ENCODE measurements at places on chromosomes 16 and 17.
A peak's percentile ranks its signal among the peaks of the same experiment; 100 is the strongest.

- peak; percentile 61 for DNase-seq
Measured at GRCh38 chr16:15607700-15608396, 35.1 kb downstream of the MARF1 start.

- peak; percentile 24 for DNase-seq
Measured at GRCh38 chr16:66927918-66928649, 2.7 kb upstream of the RRAD start.

GRCh38 chr16:82639263-82639662 is 12.5 kb downstream of the CDH13 start:
- DNase-seq: no peak

DNA sequence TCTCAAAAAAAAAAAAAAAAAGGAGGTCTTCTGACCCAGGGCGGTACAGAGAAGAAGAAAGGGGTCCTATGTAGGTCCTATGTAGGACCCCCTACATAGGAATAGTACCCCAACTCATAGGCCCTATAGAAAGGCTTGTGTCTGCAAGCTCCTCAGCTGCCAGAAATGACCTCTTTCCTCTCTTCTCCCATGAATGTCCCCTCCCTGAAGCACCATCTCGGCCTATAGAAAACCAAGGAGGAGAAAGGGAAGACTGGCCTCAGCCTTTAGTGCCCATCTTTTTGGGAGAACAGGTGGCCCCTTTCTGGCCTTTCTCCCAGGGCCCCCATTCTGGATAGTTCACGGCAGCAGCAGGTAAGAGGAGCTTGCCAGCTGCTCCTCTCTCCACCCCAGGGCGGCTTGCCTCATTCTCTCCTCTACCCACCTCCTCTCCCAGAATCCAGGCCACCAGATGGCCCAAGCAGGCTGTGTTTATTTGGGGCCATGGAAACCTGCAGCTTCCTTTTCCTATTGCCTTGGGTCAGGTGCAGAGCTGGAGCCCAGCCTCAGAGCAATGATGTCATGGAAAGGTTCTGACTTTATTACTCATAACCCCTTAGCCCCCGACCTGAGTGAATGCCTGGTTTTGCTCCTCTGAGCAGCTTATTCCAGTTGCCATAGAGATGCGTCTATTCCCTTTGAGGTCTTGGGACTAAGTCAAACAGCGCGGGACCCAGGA is 1.6 kb upstream of the MRPL58 start:
- peak; percentile 13 for DNase-seq

DNA sequence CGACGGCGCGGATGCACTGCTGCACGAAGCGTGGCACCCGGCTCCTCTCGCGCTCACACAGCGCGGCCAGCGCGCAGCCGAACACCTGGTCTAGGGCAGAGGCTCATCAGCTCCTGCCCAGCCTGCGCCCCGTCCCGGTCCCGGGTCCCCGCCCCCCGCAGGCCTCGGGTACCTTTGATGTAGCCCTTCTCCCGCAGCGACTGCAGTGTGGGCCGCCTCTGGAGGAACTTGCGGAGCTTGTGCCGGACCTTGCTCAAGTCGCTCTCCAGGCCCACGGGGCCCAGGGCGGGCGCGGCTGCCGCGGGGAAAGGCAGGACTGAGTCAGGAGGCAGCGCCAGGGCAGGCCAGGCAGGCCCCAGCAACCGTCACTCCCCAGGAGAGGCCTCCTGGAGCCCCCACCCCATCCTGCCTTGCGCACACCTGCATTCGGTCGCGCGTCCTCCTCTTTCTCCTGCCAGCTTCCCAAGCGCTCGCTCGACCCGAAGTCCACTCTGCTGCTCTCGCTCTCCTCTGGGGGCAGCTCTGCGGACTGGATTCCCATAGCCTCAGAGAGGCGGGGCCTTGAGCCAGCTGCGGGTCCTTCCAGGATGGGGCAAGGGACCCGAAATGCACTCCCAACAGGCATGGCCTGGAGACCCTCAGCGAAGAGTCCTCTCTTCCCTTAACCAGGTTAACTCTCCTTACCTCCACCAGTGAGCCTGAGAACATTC is 36.0 kb downstream of the ARHGAP27 start:
- no peak for DNase-seq

GRCh38 chr16:89053725-89054029 is 40.0 kb upstream of the ACSF3 start:
- no peak for DNase-seq

DNA sequence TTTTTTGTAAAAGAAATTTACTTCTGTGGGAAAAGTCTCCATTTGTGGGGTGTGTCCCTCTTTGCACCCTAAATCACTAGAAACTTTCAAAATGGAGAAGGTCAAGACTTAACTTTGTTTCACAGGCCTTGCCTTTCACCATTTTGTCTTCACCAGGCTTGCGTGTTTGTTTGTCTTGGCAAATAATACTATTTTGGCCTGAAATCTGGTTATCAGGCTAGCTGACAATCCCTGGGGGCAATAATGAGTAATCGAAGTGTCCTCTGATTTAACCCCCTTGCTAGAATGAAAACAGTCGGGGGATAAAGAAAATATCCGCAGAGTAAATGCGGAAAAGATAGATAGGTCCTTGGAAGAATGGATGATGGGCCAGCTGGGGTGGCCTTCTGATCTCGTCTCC is 34.5 kb downstream of the SLC39A11 start:
- DNase-seq: no peak

GRCh38 chr17:10041916-10042588 is 137.0 kb upstream of the RCVRN start:
- no peak for DNase-seq

- DNase-seq: no peak
Measured at GRCh38 chr17:31798205-31798724, 60.8 kb downstream of the COPRS start.

- no peak for DNase-seq
Measured at GRCh38 chr16:87240211-87241136, 76.7 kb downstream of the C16orf95 start.

GRCh38 chr17:27621536-27621935 is 9.5 kb upstream of the LGALS9 start:
- no peak for DNase-seq

- DNase-seq: peak; percentile 34
Measured at GRCh38 chr16:70433458-70434103, 5.3 kb downstream of the ST3GAL2 start.

- no peak for DNase-seq
Measured at GRCh38 chr17:51103050-51103449, 17.6 kb downstream of the SPAG9 start.

DNA sequence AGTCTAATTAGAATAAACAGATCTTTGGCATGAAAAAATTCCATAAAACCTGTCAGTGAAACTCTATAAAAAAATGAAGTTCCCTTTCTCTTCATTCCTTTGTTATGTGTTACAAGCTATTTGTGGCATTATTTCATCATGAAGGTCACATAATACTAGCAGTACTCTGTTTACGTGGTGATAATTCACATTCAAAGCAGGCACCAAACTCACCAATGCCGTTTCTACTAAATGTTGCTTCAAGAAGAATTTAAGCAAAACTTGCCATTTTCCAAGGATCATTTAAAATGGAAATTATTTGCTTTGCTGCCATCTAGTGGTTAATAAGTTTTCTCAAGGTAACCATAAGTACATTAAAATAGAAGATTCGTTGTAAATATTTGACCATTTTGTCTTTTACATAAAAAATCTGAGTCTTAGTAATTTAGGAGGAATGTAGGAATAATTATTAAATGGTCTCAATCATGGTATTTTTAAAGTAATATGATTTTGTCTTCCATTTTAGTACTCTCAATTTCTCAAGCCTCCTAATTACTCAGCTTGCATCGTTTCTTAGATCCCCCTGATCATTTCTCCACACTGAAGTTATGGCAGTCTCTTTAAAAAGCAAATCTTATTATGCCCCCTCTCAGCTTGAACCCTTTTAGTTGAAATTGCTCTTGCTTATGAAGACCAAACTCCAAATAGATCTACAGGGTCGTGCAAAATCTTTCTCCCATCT is 80.8 kb downstream of the OMG start:
- peak; percentile 38 for DNase-seq

DNA sequence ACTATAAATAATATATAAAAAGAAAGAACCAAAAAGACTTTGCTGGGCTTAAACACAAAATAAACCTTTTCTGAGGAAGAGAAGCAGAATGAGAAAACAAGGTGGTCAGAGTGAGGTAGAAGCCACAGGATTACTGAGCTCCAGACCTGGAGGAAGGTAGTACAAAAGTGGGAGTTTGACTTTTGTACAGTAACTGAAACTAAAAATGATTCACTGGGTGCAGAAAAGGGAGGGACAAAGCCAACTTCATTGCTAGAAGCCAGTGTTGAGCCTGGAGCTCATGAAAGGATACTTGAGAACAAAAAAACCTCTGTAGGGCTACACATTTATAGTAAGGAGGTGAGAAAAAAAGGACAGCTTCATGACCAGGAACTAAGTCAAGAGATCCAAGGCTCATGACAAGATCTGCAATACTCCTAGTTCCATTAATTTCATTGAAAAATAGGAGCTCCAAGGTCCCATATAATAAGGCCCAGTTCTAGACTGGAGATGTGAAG is 45.5 kb downstream of the PKD1L3 start:
- DNase-seq: no peak

DNA sequence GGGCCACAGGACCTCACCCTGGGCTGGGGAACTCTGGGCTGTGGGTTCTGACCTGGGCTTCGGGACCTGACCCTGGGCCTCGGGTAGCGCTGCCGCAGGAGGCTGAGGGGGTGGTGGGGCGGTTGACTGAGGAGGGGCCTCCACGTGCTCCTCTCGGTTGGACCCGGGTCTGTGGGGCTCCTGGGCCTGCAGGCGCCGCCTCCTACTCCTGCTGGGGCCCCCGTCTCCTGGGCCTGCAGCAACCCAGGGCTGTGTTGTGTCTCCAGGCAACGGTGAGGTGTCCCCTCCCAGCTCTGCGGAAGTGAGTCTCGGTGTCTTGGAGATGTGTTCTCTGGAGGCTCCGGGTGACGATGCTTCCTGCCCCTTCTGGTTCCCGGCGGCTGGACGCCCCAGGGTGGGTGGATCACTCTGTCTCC is 41.5 kb upstream of the GNG13 start:
- DNase-seq: no peak

- no peak for DNase-seq
Measured at GRCh38 chr16:47250983-47251382, 107.2 kb upstream of the NETO2 start.

DNA sequence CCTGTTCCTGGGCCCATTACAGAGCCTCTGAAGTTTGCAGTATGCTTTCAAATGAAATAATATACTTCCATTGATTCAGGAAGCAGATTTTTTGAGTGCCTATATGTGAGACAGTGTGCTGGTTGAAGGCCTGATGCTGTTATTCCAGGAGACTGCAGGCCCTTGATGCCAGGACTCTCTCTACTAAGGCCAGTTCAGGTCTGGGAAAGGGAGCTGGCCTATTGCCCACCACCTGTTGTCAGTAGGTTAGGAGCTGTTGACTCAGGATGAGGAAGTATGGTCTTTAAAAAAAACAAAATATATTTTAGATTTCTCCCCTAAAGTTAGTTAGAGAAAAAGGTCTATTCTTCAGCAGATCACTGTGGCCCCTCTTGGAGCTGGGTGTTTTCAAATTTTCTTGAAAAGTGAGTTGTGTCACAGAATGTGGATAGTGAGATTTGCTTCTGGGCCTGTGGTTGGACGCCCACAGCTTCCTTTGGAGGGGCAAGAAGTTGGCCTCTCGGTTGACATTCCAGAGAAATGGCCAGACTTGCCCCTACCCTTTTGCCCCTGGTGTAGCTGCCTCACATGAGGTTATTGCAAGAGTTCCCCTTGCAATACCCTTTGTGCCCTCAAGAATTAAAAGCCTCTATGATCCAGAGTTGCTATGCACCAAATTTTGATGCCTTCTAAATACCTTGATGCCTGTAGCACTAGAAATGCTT is 7.9 kb downstream of the ESRP2 start:
- no peak for DNase-seq

DNA sequence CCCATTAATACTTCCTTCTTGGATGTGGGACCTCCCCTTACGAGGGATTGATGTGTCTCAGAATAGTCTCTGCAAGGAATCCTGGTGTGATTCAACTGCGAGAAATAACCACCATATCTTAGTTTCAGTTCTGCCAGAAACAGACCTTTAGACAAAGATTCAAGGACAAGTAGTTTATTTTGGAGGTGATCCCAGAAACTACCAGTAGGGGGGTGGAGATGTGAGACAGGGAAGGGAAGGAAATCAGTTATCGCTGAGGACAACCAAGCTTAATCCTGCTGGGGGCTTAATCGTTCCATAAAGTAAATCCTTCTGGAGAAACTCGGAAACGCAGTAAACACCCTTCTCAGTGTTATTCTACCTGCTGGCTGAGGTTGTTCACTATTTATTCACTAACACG is 5.0 kb upstream of the SDR42E1 start:
- peak; percentile 71 for DNase-seq

- no peak for DNase-seq
Measured at GRCh38 chr17:56292010-56292409, 138.7 kb downstream of the ANKFN1 start.

- DNase-seq: peak; percentile 49
Measured at GRCh38 chr17:56313201-56313600, 159.9 kb downstream of the ANKFN1 start.

GRCh38 chr17:36850790-36851189 is 86.5 kb upstream of the LHX1 start:
- peak; percentile 21 for DNase-seq

GRCh38 chr17:61454381-61455323 is 2.4 kb downstream of the TBX4 start:
- no peak for DNase-seq

DNA sequence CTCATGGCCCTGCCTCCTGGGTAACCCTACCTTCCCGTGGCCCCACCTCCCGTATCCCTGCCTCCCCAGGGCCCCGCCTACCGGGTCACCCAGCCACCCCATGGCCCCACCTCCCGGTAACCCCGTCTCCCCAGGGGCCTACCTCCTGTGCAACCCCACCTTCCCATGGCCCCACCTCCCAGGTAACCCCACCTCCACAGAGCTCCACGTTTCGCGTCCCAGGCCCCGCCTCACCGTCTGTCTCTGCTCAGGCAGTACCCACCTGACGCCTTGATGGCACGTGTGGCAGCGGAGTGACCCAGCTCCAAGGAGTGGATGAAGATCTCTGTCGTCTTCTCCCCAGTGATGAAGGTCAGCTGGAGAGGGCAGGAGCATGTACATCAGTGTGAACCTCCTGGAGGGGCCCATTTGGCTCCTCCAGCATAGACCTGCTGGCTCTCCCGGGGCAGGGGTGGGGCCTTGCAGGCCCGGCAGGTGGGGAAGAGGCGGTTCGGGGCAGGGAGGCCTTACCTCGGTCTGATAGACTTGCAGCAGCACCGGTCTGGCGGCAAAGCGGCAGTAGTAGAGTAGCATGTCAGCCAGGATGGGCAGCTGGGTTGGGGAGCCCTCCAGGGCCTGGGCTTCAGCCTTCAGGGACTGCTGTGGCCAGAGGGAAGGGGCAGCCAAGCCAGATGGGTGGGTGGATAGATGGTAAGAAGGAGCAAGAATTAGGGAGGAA is 18.7 kb upstream of the PIK3R6 start:
- no peak for DNase-seq

- DNase-seq: no peak
Measured at GRCh38 chr17:78724544-78724943, 57.5 kb downstream of the CYTH1 start.

- DNase-seq: no peak
Measured at GRCh38 chr17:74128456-74129211, 74.8 kb upstream of the RPL38 start.

- DNase-seq: no peak
Measured at GRCh38 chr17:74702116-74702871, 10.4 kb downstream of the CD300LF start.

- DNase-seq: no peak
Measured at GRCh38 chr17:76546556-76547182, 6.8 kb downstream of the PRCD start.
